ENCODE measurements at places on chromosomes 5 and 9. TPM values are rescaled to one million over a fixed set of nuclear protein-coding genes. Genes with fewer than 3 reads are reported as not detected.

The KCNV2 gene
- total RNA-seq = not detected

The SNCAIP gene
- 4.0 TPM for total RNA-seq

The SPATA31C1 gene
- not detected for total RNA-seq

The HTR4 gene
- not detected for total RNA-seq

The PLPPR1 gene
- 0.22 TPM for total RNA-seq

The RASEF gene
- 63.4 TPM for total RNA-seq

The GRM6 gene
- not detected for total RNA-seq

The LECT2 gene
- not detected for total RNA-seq

The FCN2 gene
- total RNA-seq = not detected

The PROB1 gene
- total RNA-seq = 4.2 TPM

The CCDC192 gene
- not detected for total RNA-seq

The BARHL1 gene
- not detected for total RNA-seq

The NDOR1 gene
- total RNA-seq = 9.0 TPM

The EEIG1 gene
- total RNA-seq = 34.7 TPM

The TLR4 gene
- total RNA-seq = 59.0 TPM

The SLC6A3 gene
- not detected for total RNA-seq

The SLC1A1 gene
- 56.7 TPM for total RNA-seq

The ALDOB gene
- not detected for total RNA-seq

The CCNO gene
- 9.7 TPM for total RNA-seq

The CD74 gene
- total RNA-seq = 287 TPM

The F2RL1 gene
- 13.1 TPM for total RNA-seq

The MEGF10 gene
- 2.3 TPM for total RNA-seq

The STKLD1 gene
- 2.2 TPM for total RNA-seq

The IL9 gene
- total RNA-seq = not detected

The ADAM19 gene
- total RNA-seq = 15.2 TPM

The ANKRD31 gene
- total RNA-seq = 0.81 TPM

The NME5 gene
- total RNA-seq = 11.9 TPM

The FBLL1 gene
- not detected for total RNA-seq

The KIF4B gene
- total RNA-seq = not detected

The C5orf34 gene
- total RNA-seq = 1.6 TPM

The GNA14 gene
- total RNA-seq = 20.0 TPM

The SPATA31E1 gene
- not detected for total RNA-seq

The GPX3 gene
- 2,730 TPM for total RNA-seq

The CARTPT gene
- not detected for total RNA-seq

The NXNL2 gene
- not detected for total RNA-seq

The NR2F1 gene
- 35.7 TPM for total RNA-seq

The IFNB1 gene
- not detected for total RNA-seq

Measured in thyroid gland (tissue), 4 donors.